Stimulated activated CD8-positive, alpha-beta memory T cell treated with anti-CD3 and anti-CD28 coated beads, Interleukin-4, amount 100 ng/mL, for 48 hours (primary cell): ENCODE measurements at places on chromosomes 1 and 21.

- DNase-seq, result no peak
These were observed 48.1 kb downstream of the PRKCZ start for GRCh38 chr1:2098301-2098698.

GRCh38 chr1:22080191-22080590 lies 27.7 kb downstream of the CDC42 start:
- no peak for DNase-seq

DNA sequence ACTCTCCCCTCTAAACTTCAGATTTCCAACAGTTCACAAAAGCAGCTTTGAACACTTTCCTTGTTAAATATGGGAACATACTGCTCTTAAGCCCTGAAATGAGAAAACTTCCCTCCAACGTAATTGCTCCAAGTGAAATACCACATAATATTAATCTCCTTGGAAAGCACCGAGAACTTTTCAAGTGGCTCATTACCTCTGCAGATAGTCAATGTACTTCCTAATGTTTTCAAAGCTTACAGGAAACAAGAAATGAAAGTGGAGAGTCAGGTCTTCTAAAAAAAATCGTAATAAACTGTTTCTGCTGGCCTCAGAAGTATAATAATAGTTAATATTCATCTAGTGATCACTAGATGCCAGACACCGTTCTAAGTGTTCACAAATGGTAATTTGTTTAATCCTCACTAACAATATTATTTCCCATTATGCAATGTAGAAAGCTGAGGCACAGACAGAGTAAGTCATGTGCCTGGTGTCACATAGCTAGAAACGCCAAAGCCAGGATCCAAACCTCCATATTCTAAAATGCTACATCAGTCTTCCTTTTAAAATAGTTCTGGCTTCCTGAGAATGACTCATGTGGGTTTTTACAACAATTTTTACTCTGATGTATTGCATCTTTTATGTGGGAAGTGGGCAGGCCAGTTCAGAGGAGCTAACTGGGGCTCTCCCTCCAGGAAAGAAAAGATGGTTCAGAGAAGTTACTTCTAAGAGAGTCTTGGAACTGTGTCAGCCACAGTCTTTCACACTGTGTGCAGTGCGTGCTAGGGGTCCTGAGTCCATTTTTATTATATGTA lies 177.2 kb downstream of the PLPPR4 start:
- no peak for DNase-seq

DNA sequence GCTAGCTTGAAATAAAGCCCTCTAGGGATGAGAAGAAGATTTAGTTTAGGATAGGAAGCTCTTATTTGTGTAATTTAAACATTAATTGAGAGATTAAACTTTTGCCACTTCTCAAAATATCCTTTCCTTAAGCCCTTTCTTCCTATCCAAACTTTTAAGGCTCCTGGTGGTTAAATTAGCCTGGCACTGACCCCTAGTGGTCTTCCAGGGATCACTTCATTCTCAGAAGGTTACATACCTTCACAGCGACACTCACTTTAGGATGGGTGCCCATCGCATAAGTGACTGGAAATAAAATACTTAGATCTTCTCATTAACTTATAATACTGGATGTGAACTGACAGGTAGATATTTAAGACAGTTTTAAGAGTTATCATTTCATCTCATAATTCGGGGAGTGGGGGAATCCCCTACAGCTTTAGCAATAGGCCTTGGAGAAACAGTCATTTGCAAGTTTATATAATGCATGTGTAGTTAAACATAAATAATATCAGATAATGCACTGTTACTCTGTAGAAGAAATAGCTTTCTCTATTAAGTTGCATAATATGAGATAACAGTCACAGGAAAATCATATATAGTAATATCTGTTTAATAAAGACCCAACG lies 7.4 kb downstream of the LHX9 start:
- DNase-seq, result no peak

- DNase-seq, result no peak
These were observed 32.8 kb downstream of the LHX4 start for GRCh38 chr1:180262628-180263488.

GRCh38 chr1:76170084-76170483 lies 95.5 kb downstream of the ST6GALNAC3 start:
- no peak for DNase-seq

GRCh38 chr1:212860713-212861581 lies 2.9 kb downstream of the FLVCR1 start:
- no peak for DNase-seq

DNA sequence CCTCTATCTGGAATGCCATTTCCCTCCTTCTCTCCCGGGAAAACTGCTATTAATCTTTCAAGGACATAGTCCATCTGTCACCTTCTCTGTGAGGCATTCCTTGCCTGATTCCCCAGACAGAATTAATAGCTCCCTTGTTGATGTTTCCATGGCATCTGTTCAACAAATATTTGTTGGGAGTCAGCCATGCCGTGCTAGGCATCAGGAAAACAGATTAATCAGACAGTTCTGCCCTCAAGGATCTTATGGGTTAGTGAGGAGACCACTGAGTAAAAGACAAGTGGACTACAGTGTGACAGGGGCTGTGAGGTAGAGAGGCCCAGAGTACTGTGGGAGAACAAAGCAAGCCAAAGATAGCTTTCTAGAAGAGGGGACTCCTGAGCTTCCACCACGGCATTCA lies 11.4 kb upstream of the MAGOH start:
- no peak for DNase-seq

DNA sequence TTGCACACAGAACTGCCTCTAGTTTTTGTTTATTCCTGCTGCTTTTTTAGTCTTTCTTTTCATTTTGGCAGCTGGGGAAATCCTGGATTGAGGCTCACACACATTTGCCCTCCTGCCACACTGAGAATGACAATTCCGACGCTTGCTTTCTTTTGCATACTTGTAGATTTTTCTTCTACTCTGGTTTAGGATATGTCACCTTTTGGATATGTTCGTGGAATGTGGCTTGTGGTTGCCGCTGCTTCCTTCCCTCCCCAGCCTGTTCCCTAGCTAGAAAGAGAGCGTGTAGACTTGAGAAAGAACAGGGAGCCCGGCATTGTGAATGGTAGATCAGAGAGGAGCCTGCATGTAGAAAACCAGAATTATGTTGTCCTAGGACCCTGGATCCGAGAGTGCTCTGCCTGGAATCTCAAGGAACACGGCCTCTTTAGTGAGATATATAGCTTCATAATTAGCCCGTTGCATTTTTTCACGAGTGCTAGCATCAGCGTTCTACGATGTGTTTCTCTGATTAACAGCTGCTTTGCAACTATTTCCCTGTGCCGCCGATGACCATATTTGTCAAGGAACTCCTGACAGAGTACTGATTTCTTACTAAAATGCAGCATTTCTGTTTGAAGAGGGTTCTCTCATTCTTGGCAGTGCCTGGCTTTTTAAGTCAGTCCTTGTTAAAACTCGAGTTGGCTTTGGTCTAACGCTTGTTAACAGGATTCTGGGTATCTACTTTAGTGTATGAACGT lies 56.2 kb downstream of the PEX14 start:
- DNase-seq, result no peak

DNA sequence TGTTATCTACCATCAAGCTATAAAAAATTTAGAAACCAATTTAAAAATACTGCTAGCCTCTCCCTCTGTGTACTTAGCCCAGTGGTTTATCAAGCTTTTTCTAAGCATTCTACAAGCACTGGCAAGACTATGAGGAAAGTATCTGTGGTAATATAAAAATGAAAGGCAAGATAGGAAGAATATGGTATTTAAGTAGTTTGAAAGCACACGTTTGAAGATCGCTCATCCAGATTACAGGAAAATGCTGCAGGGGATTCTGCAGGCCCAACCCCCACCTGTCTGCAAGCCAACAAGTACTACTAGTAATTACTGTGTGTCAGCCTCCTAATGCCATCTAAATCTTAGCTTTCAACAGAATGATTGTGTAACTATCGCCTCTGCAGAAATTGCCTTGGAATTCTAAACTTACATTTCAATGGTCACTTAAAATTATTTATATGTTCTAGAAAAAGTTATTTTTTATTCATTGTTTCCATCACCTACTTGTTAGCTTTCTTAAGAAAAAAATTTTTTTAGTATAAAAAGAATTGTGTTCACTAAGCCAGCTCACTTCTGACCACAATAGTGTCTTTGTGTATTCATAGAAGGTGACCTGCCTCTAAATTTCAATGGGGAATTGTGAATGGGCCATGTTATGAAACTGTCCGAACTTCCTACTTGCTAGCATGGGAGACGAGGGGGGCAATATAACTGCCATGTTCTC lies 8.5 kb downstream of the ERRFI1 start:
- DNase-seq, result no peak

DNA sequence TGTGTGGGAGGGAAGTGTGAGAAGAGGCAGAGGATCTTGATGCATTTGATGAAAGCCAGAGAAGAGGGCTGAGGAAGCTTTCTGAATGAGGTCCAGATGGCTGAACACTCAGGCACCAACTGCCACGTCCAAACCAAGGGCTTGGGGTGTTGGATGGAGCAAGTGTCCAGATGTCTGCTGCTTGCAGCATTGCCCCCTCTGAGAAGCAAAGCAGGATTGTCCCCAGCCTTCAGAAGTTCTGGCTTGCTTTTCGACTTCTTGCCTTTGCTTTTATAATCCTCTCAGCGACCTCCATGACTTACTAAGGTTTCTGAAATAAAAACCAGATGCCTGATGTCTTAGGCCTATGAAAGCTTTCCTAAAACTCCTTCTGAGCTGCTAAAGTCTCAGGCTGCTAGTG lies 182.5 kb downstream of the HUNK start:
- no peak for DNase-seq

- peak; percentile 76 for DNase-seq
These were observed 11.5 kb downstream of the MCL1 start for GRCh38 chr1:150567717-150568593.

- DNase-seq, result no peak
These were observed 21.2 kb downstream of the JAM2 start for GRCh38 chr21:25660233-25660632.

GRCh38 chr1:103197216-103197615 lies 88.9 kb upstream of the COL11A1 start:
- DNase-seq, result no peak

GRCh38 chr1:51423073-51423821 lies 92.9 kb upstream of the TTC39A start:
- no peak for DNase-seq

- no peak for DNase-seq
These were observed 16.3 kb downstream of the CLIC4 start for GRCh38 chr1:24761582-24761981.

DNA sequence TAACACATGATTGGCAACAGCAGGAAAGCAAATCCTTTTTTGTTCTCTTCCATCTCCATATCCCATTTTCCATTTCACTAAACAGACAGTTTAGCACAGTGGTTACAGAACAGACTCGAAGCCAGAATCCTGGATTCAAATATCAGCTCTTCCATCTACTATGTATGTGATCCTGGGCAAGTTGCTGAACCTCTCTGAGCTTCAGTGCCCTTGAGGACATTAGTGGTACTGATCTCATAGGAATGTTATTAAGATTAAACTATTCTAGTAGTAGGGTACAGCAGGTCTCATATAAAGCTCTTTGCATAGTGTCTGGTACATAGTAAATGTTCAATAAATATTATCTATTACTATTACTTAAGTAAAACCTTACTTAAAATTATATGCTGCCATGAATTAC lies 13.8 kb upstream of the HHIPL2 start:
- no peak for DNase-seq

- no peak for DNase-seq
These were observed 1054.8 kb upstream of the B3GALT2 start for GRCh38 chr1:194241215-194241614.

DNA sequence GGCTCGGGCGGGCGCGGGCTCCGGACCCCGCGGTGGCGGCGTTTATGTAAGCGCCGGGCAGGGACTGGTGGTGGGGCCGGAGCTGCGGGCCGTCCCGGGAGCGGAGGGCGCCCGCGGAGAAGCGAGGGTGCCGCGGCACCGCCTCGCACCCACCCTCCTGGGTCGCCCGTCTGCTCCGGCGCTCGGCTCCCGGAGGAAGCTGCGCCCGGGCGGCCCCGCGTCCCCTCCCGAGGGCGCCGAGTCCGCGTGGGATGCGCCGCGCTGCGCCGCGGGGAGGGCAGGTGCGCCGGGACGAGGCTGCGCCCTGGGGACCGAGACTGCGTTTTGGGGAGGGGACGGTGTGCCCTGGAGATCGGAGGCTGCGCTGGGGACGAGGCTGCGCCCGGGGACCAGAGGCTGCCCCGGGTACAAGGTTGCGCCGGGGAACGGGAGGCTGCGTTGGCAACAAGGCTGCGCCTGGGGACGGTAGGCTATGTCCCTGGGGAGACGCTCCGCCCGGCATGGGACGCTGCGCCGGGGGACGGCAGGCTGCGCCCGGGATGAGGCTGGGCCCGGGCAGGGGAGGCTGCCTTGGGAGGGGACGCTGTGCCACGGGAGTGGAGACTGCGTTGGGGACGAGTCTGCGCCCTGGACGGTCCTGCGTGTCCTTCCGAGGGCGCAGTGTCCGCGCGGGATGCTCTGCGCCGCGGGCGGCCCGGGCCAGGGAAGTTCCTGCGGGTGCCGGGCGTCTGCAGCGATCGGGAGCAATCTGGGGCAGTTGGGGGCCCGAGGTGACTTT lies 627 bp downstream of the ADARB1 start:
- DNase-seq, result peak; percentile 59

GRCh38 chr1:11680270-11681070 lies 478 bp downstream of the MAD2L2 start:
- no peak for DNase-seq

GRCh38 chr1:224922404-224923164 lies 6.9 kb upstream of the DNAH14 start:
- no peak for DNase-seq

DNA sequence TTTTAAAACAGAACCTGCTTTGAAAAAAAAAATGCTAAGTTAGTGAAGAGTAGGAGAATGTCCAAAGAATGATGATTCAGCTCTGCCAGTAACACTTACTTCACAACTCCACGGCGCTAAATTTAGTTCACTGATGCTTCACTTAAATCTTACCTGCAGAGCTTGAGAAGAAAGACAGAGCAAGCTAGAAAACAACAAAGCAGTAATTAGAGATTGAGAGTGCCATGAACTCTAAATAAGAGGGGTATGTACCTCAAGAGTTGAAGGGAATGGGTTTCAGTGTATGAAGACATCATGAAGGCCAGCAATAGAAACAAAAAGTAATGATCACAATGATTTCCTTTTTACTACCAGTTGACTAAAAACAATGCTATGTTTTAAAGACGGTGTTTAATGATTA lies 32.8 kb downstream of the EPRS1 start:
- DNase-seq, result no peak

GRCh38 chr1:3597599-3597964 lies 13.7 kb downstream of the MEGF6 start:
- DNase-seq, result peak; percentile 33
